ENCODE measurements at places on chromosomes 16 and 17.

- no peak for DNase-seq
Measured at GRCh38 chr17:48202959-48203358, 95.4 kb downstream of the SNX11 start.

DNA sequence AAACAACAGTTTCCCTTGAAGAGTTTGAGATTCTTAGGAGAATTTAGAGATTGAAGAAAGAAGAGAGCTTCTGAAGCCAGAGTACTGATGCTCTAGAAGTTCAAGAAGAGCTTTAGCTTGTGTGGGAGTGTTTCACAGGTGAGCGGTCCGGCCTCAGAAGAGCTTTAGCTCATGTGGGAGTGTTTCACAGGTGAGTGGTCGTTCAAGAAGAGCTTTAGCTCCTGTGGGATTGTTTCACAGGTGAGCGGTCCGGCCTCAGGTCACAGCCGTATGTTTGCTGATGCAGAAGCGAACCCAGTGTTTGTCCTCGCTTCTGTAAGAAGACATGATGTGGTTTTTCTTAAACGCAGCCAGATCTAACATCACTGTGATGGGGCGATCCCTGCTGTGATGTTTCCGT, 76.4 kb downstream of the SEC14L1 start:
- no peak for DNase-seq

DNA sequence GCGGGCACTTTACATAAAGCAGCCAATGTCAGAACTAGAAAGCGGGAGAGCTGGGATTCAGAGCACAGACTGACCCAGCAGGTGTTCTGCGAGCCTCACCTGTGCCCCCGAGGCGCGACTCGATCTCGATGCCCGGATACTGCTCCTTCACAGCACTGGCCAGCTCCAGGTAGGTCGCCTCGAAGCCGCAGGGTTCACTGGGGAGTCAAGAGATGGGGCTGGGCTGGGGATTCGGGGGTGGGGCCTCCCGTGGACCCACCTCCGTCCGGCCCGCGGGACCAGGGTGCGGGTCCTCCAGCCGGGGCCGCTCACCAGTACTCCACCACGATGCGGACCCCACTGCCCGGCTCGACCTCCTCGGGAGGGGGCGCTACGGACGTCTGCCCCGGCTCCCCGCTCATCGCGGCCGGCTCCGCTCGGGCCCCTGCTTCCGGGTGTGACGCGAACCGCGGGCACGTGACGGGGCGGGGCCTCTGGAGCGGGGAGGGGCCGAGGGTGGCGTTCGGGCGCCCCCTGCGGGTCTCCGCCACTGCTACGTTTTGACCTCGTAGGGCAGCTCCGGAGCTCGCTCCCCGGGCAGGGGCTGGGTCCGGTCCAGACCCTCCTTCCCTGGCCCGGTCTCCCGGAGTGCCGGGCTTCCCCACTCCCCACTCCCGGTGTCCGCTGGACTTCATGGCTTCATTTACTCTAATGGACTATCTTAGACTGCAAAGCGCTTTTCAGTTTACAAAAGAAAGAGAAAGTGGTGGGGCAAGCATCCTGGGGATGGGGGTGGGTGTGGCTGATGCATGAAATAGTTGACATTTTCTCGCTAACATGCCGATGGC, at the start of gene MIEN1:
Gene MIEN1, minus strand, starts transcription at position 438 of the 827 bp plus-strand sequence. Its CDS starts 37 bp downstream, at position 401.
- peak; percentile 97 for DNase-seq

GRCh38 chr17:360092-360750, 7.6 kb upstream of the RPH3AL start:
- no peak for DNase-seq

DNA sequence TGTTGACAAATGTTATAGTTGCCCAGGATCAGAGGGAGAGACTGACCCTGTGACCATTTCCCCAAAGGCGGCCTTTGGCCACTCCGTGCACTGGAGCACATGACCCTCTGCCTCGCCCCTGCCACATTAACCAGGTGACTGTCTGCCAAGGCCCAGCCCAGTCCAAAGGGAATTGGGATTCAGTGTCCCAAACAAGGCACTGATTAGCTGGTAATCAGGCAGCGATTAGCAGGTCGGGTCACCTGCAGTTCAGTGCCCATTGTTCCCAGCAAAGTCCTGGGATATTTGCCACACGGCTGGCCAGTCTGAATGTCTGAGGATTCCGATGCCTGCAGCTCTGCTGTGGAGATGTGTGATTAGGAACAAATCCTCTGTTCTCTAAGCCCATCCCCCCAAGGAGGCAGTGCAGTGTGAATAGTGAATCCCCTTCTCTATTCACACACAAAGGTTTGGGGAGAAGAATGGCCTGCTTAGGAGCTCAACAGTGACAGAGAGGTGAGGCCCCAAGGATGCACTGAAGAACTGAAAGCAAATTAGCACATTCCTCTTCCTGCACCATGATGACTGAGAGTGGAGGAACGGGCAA, 123.1 kb upstream of the MAF start:
- DNase-seq, result no peak

DNA sequence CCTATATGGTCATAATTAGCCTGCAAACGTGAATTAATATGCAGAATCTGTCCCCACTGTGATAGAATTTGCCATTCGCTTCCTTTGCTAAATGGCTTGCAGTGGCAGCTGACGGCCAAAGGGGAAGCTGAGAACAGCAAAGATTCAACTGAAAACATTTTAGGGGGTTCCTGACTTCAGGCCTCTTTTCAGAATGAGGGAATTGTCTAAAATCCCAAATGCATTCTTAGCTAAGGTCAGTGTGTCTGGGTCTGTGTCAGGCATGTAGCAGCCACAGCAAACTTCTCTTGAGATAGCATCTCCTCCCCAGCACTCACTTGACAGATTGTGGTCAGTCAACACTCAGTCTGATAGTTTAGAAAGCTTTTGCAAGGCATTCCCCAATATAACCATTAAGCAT, 701.1 kb downstream of the WWOX start:
- DNase-seq, result no peak

DNA sequence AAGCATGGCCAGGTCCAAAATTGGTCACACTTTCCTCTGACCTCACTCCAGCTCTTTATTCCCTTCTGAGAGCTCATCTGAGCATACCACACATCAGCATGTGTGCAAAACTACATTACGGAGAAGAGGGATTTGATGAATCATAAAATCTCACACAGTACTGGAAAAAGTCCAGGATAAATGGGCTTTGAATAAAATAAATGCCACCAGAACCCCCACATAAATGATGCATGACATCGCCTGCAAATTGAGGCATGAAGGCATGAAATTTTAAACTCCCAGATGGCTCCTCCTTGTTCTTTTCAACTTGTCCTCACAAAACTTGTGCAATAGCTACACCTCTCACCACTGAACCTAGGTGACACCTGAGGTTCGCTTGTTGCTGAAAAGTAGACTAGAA, 439.5 kb downstream of the CA10 start:
- DNase-seq, result no peak

- DNase-seq, result no peak
Measured at GRCh38 chr16:56354016-56354415, 71.3 kb downstream of the AMFR start.

GRCh38 chr16:3609895-3610697, 1.3 kb downstream of the SLX4 start:
- DNase-seq, result no peak
